ENCODE measurements at places on chromosomes 12 and 14.

DNA sequence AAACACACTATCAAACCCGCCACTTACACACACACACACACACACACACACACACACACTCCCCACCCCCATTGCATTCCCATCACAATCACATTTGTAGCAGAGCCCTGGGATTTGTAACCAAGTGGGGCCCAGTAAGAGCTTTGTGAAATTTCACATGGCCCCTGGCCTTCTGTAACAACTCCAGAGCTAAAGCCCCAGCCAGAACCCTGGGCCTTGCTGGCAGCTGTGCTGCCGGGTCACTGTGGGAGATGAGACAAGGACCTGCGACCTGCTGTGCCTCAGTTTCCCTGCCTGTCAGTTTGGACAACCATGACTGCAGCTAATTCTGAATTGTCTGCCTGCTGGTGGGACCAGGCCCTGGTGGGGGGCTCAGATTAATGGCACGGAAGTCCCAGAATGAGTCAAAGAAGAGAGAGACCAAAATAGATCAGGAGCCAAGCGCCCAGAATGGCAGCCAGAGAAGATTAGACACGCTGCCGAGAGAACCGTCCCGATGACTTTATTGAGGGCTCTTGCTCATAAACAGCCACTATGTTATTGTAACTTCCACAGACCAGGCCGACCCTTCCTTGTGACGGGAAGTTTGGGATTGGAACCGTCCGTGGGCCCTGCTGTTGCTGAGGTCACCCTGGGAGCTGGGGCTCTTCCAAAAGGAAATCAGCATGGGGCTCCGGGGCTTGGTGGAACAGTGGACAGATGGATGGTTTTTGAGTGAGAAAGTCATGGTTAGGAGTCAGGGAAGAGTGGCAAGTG is 123.1 kb downstream of the ZFP36L1 start:
- DNase-seq: no peak

GRCh38 chr12:44881197-44881596 is 5.1 kb upstream of the NELL2 start:
- DNase-seq: no peak

DNA sequence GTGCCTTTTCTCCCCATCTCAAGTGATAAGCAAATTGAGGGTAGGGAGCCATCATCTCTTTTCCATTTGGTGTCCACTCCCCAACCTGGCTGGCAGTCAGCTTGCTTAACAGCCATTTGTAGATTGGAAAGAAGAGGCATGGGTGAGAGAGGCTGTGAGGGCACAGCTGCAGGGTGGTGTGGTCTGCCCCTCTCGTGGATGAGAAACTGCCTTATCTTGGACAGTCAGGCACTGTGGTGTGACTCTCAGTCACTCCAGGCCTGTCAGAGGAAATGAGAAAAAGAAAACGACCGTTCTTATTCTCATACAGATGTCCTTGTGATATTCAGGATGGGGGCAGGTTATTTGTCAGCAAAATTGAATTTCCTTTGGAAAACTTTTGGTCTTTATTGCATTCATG is 65.1 kb upstream of the SRSF5 start:
- DNase-seq: no peak

DNA sequence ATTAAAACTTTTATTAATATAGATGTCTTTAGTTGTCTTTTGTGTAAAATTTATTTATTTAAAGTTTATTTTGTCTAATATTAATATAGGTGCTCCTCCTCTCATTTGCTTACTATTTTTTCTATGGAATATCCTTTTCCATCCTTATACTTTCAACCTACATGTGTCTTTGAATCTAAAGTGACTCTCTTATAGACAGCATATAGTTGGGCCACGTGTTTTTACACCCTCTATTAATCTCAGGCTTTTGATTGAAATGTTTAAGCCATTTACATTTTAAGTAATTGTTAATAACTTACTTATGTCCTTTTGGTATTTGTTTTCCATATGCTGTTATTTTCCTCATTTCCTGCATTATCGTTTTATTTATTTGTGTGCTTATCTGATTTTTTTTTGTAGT is 74.4 kb upstream of the LRFN5 start:
- no peak for DNase-seq

- no peak for DNase-seq
These were observed 70.9 kb downstream of the MON2 start for GRCh38 chr12:62537551-62537950.

DNA sequence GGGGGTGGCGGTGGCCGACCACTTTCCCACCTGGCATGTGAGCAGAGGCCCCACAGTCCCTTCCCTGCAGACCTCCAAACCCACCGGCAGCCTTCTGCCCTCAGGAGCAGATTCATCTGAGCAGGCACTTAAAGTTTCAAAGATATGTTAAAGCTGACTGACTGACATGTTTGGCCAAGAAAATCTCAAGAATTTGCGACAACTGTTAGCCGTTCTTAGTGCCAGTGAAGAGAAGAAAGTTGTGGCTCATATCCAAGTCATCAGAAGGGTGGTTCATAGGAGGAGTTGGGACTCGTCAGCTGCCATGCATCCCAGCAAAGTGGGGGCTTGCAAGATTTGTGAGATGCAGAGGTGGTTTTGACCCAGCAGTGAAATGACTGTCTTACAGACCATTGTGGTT is 27.2 kb downstream of the ELK3 start:
- DNase-seq: no peak

DNA sequence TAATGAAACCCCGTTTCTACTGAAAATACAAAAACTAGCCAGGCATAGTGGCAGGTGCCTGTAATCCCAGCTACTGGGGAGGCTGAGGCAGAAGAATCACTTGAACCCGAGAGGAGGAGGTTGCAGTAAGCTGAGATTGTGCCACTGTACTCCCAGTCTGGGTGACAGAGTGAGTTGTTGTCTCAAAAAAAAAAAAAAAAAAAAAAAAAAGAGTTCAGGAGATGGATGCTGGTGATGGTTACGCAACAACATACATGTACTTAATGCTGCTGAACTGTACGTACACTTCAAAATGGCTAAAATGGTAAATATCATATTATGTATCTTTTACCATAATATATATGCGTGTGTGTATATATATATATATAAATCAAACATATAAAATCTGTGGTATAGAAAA is 29.0 kb downstream of the ACTN1 start:
- DNase-seq: no peak

- DNase-seq: no peak
These were observed 91.0 kb downstream of the VRK1 start for GRCh38 chr14:96888158-96888557.

- no peak for DNase-seq
These were observed 61.8 kb downstream of the SDR9C7 start for GRCh38 chr12:56872366-56872765.

- DNase-seq: no peak
These were observed 68.3 kb upstream of the TRHDE start for GRCh38 chr12:72203764-72204335.

- DNase-seq: no peak
These were observed 129.4 kb upstream of the DNM1L start for GRCh38 chr12:32549675-32550079.

GRCh38 chr12:88957358-88957757 is 377.1 kb upstream of the KITLG start:
- DNase-seq: no peak

DNA sequence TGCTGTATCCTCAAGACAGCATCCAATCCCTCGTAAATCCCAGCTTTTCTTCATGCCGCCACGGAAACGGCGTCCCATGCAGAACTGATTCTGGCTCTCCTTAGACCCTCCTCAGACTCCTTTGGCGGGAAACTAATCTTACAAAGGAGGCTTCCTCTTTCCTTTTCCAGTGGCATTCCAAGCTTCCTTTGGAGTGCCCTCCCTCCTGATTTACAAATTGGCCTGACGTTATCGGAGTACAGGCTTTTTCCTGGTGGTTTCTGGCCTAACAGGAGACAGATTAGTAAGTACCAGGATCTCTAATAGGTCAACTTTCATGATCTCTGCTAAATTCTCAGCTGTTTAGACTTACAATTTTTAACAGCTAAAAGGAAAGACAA is 1.3 kb upstream of the ZDHHC17 start:
- no peak for DNase-seq

GRCh38 chr12:49330631-49331379 is 6.2 kb downstream of the C1QL4 start:
- no peak for DNase-seq

DNA sequence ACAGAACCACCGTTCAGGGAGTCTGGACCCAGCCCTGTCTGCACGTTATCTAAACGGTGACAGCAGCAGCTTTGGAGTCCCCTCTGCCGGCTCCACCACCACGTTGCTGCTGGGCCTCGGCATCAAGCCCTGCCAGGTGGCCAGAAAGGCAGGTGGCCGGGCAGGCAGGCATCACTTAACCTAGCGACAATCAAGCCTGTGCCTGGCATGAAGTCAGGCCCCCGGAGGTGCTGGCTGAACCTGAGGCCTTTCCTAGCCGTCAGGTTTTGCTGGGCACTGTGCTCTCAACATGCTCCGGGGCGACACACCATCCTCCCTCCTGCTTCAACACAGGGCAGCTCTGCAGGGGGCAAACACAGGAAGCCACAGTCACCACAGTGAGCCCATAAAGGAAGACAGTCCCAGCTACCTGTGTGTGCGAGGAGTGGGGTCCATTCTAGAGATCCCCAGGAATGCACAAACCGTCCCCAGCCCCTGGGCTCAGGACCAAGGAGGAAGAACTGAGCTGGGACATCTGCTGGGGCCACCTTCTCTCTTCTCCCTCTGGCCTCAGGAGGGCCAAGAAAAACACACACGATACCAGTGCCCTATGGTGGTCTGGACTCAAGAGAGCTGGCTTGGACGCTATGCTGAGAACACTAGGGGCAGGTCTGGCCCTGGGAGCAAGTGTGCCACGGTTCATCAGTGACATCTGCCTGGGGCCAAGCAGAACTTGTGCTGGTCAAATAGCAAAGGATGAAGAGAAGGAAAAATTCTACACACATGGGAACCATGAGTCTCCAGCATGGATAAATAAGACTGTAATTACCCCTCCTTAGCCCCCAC is 44.7 kb downstream of the CCDC88C start:
- peak; percentile 47 for DNase-seq

DNA sequence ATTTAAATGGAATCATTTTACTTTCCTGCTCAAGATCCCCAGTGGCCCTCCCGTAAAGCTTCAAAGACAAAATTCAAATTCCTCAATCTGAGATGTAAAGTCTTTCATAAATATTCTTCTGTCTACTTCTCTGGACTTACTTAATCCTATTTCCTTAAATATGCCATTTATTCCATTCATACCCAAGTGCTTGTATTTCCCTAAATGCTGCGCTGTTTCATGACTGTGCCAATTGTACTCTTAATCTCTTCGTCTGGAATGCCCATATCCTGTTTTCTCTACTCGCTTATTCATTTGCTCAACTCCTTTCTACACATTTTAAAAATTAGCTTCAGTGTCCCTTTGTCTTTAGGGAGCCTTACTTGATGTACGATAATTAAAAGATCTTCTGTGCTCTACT is 280.1 kb downstream of the CPNE8 start:
- DNase-seq: no peak
